ENCODE measurements at places on chromosomes 1 and 21.
A peak's percentile ranks its signal among the peaks of the same experiment; 100 is the strongest.

DNA sequence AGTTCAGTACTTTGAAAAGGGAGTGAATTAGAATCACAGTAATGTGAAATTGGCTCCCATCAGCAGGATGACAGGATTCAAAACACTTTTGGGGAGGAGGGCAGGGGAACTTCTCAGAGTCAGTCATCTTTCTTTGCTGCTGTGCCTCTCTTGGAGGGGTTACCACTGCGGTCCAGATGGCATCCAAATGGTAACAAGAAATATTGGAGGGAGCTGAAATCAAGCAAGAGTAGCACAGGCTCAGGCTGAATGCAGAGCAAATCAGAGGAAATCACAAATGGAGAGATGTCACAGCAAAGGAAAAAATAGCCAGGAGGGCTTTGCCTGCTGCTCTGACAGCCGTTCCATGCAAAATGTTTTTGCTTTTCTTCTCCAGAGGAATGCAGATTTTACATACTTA is 75.0 kb upstream of the C8B start:
- DNase-seq, result no peak

- no peak for DNase-seq
Measured at GRCh38 chr21:32364387-32364786, 28.4 kb downstream of the URB1 start.

GRCh38 chr1:152000964-152001630 is 7.4 kb upstream of the S100A10 start:
- DNase-seq, result no peak

DNA sequence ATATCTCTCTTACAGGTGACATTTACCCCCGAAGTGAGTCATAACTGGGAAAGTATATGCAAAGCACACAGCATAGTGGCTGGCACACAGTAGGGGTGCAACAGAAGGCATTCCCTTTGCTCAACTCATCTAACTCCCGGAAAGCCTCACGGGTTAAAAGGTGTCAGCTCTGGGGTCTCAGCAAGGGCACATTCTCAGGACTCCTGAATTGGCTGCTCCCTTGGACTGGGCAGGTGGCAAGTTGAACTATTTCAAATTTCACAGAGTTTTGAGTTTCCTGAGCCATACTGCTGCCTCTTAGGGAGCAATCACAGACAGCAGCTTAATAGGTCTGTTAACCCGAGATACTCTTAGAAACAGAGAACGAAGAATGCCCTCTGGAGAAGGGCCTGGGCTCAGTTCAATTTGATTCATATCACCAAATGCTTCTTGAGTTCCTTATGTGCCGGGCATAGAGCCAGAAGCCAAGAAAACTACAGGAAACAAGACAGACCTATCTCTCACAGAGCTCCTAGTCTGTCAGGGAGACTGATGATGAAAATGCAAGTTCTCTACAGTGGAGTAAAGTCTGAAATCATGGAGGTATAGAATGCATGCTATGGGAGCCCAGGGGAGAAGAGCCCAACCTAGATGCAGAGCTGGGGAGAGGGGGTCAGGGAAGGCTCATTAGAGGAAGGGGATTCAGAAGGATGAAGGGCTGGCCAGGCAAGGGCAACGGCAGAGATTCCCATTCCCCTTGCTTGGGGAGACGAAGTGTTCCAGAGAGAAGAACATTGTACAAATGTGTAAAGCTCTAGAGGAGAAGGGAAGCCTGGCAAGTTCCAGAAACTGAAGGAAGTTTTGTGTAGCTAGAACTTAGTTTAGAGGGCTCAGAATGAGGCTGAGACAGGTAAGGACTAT is 143.9 kb upstream of the HMGB4 start:
- no peak for DNase-seq

DNA sequence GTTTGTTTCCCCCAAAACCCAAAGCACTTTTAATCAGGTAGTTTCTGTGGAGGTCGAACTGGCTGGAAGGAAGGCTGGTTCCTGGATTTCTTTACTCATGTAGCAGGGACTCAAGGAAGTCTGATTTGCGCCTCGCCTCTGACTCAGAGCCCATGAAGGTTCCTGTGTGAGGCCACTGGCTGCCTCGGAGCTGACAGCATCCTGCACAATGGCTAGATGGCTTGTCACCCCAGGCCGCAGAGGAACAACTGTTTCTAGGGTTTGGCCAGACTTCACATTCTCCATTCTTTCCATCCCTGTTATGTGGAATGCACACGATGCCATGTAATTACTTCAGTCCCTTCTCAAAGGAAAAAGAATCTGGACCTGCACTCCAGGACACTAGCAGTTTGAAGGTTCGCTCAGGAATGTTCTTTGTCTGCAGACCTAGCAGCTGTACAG is 39.1 kb upstream of the PRSS38 start:
- DNase-seq, result no peak

DNA sequence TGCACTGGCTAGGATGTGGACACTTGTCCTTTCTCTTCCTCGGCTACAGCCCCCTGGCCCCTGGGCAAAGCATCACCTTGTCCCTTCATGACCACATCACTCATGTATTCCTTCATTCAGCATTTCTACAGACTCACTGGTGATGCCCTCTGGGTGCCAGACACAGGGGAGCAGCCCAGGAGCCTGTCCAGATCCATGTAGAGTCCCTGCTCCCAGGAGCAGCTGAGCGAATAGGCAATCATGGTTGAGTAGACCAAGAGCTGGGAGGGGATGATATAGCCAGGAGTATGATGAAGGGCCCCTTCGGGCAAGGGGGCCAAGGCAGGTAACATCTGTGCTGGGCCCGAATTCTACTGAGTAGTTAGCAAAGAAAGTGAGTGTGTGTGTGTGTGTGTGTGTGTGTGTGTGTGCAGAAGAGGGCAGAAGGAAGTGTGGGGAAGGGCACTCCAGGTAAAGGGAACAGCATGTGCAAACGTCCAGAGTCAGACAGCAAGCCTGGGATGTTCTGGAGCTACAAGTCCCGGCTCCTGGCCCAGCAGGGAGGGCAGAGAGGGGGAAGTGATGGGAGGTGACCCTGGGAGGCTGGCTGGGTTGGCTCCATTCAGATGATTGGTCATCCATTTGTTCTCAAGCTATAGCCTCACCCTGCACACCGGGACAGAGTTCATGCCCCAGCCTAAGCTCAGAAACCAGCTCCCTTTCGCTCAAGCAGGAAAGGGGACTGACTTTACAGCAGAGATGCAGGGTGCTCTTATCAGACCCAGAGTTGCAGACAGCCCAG is 21.0 kb upstream of the PIK3CD start:
- peak; percentile 17 for DNase-seq

- DNase-seq, result no peak
Measured at GRCh38 chr1:100626397-100626796, 88.5 kb downstream of the GPR88 start.

- no peak for DNase-seq
Measured at GRCh38 chr1:42003433-42003832, 84.7 kb upstream of the HIVEP3 start.

GRCh38 chr1:54409156-54410142 is 3.3 kb upstream of the SSBP3 start:
- DNase-seq, result peak; percentile 37

GRCh38 chr1:40711465-40712404 is 20.2 kb downstream of the NFYC start:
- no peak for DNase-seq

DNA sequence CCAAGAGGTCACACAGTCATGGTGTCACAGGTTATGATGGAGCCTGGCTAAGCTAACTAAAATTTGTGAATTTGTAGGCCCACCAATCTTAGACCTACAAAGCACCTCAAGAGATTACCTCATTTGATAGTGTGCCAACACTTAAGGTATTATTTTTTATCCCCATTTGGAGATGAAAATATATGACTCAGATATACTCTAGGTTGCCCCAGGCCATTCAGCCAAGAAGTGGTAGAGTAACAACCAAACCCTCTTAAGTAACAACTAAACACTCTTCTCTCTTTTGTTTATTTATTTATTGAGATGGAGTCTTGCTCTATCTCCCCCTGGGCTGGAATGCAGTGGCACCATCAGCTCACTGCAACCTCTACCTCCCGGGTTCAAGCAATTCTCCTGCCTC is 14.3 kb downstream of the NPL start:
- no peak for DNase-seq

DNA sequence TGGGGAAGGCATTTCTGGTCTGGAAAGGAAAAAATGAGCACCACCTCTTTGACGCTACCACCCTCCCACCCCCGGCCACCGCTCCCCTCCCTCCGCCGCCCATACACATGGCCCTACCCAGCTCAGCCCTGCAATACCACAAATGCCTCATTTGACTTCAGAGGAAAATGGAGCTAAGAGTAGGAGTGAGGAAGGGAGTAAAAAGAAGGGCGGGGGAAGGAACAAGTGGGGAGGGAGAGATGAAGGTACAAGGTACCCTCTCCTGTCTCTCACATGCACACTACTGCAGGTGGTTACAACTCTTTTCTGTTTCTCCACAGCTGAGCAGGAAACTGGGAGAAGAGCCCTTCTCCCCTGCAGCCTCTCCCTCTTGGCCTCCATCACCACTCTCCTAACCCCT is 7.1 kb downstream of the SYT2 start:
- no peak for DNase-seq

DNA sequence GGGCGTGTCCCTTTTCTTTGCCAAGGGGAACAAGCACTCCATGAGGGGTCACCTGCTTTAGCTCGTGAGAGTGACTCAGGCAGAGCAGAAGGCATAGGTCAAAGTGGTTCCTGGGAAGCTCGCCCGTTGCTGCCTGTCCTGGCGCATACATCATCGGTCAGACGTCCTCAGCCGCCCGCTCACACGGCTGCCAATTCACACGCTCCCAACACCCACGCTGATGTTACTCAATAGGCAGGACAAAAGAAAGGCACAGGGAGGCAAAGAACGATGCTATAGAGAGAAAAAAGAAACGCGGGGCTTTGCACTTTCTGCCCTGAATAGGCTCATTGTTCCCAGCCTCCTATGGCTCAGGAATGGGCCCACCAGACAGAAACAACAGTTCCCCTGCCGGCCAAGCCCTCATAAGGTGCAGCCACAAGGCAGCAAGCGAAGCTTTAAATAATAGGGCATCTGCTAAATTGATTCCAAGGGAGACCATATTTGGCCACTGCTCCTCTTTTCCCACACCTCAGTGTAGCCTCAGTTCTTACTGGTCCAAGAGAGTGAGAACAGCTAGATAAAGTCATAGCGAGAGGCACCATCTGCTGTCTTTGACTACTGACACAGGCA is 38.7 kb downstream of the VTCN1 start:
- no peak for DNase-seq

DNA sequence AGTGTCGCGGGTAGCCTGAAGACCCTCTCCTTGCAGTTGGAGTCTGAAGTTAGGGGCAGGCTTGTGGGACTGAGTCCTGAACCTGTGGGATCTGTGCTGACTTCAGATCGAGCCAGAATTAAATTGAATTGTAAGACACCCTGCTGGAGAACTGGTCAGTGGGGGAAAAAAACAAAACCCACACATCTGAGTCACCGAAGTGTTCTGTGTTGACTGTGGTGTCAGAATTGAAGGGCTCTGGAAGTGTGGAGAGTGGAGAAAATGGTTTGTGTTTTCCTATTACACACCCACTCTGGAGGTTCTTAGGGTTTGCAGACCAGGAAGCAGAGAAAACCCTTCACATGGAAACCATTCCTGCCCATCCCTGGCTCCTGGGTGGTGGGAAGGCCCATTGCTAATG is 209.5 kb upstream of the GALNT2 start:
- DNase-seq, result no peak

DNA sequence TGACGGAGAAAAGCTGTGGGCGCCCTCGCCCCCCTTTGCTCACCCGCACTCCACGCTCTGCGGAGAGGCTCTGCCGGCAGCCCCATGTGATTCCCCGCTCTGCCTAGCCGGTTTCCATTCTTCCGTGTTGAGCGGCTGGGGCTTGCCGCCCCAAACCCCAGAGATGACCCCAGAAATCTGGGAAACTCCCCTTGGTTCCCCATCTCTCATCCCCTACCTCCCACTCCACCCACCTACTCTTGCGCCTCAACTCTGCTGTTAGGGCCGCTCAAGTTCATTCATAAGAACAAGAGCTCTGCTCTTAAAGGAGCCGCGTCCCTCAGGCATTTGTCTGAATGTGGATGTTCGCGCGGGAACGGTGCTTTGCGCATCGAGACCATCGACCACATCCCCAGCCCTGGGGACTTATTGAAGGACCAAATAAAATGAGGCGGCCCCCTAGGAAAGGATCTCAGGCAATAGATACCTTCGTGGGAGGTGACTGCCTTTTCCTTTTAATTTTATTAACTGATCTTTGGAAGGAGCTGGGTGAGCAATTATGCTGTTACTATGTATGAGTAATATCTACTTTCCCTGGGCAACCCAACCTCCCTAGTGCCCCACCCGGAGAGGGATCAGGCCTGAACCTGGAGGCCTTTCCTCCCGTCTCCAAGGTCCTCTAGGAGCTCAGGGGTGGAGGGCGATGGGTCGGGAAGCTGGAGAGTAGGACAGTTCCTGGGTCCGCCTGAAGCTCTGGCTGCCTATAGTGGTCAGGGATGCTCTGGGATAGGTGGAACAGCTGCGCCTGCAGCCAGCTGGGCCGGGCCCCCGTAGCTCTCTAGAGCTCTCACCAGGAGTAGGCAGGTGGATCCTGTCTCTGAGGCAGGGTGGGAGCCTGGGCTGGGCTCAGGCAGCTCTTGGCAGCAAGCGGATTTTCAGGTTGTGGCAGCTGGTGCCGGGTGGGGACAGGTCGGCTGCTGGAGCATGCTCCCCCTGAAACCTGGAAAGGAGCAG is 898 bp downstream of the MFSD2A start:
- DNase-seq, result peak; percentile 41

DNA sequence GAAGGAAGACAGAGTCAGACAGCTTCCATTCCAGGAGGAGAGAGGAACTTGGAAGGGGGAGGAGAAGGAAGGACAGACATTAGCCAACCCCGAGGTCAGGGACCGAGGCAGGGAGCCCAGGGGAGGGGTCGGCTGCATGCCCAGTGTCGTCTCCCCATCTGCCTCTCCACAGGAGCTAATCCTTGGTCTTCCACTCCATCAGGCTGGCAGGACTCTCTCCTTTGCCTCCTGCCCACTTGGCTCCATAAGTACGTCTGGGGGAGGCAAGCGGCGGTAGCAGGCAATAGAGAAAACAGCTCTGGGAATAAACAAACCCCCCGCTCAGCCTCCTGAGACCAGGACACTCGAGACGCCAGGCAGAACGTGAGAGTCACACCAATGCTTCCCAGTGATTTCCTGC is 71.3 kb downstream of the GRIK3 start:
- no peak for DNase-seq
